ENCODE measurements at places on chromosomes 16 and 17. TPM values are rescaled to one million over a fixed set of nuclear protein-coding genes. Genes with fewer than 3 reads are reported as not detected.

- DNase-seq, result no peak
- H3K36me3 ChIP-seq, result peaks cover 21% of the 10 kb centered on the region
- no peak overlapping the region for H3K4me3 ChIP-seq
- H3K27me3 ChIP-seq, result peaks cover 6% of the 10 kb centered on the region
Observed at GRCh38 chr16:66274335-66275110, 92.0 kb upstream of the CDH5 start.

GRCh38 chr16:74309789-74310781 lies 13.5 kb downstream of the PSMD7 start:
- H3K27me3 ChIP-seq, result no peaks in the 10 kb centered on the region
- H3K27ac ChIP-seq, result no peak overlapping the region

DNA sequence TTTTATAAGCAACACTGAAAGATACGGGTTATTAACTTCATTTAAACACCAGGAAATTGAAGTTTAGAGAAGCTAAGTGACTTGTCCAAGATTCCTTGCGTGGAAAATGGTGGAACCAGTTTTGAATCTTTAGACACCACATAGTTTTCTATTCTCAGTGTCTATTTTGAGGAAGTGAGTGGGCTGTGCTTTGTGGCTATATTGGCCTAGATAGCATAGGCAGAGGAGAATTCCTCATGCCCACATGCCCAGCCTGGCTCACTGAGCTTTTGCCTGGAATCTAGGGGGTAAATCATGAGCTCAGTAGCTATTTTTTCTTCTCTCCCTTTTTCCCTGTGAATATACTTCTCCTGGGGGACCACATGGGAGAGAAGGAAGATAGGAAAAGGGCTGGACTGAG lies 431.3 kb downstream of the HS3ST3B1 start:
- H3K27ac ChIP-seq, result no peak overlapping the region
- no peak overlapping the region for H3K4me3 ChIP-seq
- DNase-seq, result no peak
- peaks cover 4% of the 10 kb centered on the region for H3K36me3 ChIP-seq

DNA sequence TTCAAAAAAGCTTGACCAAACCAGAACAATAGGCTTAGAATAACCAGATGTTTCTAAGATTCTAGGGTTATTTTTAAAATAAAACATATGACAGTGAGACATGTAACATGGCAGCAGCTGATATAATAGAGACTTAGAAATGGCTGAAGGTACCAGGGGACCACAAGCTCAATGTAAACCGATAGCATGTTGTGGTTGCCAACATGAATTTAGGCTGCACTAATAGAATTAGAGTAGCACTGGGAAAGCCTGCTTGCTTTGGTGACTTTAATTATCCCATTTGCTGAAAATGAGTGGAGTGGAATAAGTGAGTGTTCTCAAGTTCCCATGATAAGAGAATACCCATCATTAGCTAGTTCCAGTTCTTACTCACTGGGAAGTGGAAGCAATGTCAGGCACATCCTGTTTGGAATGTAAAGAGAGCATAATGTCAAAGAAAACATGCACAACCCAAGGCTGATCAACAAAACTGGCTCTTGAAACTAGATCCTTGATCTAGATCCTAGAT lies 621.2 kb upstream of the CDH5 start:
- DNase-seq, result no peak
- peaks cover 5% of the 10 kb centered on the region for H3K4me1 ChIP-seq
- no peaks in the 10 kb centered on the region for H3K27me3 ChIP-seq
- no peak overlapping the region for H3K27ac ChIP-seq

GRCh38 chr17:50689251-50689650 lies 18.5 kb downstream of the ANKRD40 start:
- H3K36me3 ChIP-seq, result no peaks in the 10 kb centered on the region
- H3K4me1 ChIP-seq, result peaks cover 39% of the 10 kb centered on the region

Gene C17orf50
- total RNA-seq, result not detected

All from glutamatergic neuron (in vitro differentiated cells).